Cardiac septum (tissue), 1 donor: ENCODE measurements at places on chromosomes 2 and 18.

- DNase-seq: no peak
These were observed 446.0 kb upstream of the TNP1 start for GRCh38 chr2:217305882-217306281.

GRCh38 chr2:63048367-63049171, 2.1 kb upstream of the OTX1 start:
- DNase-seq: no peak

GRCh38 chr2:96146153-96146880, 1.1 kb upstream of the DUSP2 start:
- DNase-seq: peak; percentile 87

- no peak for DNase-seq
These were observed 97.2 kb downstream of the TDRD15 start for GRCh38 chr2:21220930-21221329.

DNA sequence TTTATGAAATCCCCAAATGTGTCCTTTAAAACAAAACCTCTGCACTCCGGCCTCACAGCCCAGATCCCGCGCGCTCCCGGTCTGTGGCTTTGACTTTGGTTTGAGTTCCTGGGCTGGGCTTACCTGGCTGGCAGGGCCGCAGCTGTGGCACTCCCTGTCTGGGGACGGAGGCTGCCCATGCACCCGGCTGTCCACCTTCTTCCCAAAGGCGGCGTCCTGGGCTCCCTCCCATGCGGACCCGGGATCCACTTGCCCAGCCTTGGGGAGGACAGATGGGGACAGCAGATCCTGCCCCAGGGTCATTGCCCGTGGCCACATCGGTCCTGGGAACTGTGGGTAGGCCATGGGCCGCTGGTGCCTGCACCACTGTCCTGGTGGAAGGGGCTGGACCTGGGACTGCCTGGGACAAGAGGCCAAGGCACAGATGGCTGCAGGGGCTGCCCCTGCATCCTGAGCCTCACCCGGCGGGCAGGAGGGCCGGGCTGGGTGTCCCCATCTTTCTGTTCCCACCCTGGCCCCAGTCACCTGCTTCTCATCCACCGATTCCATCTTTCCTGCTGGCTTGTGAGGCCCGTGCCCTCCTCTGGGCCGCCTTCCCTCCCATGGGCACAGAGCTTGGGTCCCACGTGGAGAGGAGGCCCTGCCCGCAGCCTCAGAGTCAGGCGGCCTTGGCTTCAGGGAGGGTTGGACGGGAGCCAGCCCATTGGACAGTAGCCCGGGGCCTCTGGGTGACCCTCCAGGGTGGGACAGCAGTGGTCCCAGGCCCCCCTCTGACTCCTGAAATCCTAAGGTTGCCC, 27.7 kb downstream of the NFATC1 start:
- no peak for DNase-seq

GRCh38 chr18:74947417-74947816, 261.5 kb downstream of the PTGR3 start:
- no peak for DNase-seq

DNA sequence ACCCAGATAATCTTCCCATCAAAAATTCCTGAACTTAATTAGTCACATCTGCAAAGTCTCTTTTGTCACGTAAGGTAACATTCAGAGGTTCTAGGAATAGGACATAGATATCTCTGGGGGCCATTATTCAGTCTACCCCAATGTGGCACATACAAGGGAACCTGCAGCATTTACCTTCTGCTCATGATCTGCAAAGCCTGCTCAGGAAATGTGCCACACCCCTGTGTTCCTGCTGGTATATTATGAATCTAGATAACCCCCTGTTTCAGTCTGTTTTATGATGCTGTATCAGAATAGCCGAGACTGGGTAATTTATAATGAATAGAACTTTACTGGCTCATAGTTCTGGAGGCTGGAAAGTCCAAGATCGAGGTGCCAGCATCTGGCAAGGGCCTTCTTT, 103.5 kb downstream of the ARL4C start:
- DNase-seq: no peak

DNA sequence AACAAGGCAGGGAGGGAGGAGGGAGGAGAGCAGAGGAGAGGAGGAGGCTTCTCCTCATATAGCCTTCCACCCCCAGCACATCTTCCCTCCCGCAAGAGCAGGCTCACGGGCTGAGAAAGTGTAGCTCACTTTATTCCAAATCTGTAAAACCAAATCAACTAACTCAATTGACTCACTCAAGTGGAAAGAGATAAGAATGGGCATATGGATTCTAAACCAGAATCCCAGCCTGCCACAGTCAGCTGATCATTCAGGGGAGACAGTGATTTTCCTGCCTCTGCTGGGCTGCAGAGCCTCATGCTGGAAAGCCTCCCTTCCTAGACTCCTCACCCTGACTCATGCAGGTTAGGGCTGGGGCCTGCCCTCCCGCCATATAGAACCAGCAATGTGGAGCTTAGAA, 4.2 kb upstream of the TWSG1 start:
- no peak for DNase-seq
